Osteoblast (primary cell): ENCODE measurements at places on chromosomes 3 and 15. TPM values are rescaled to one million over a fixed set of nuclear protein-coding genes. Genes with fewer than 3 reads are reported as not detected.

ADIPOQ gene
- under 0.01 TPM in 2 replicates for total RNA-seq

ABCC5 gene
- total RNA-seq, result 18.0 and 19.2 TPM in 2 replicates

- no peak for DNase-seq
These were observed 16.5 kb upstream of the CLDN1 start for GRCh38 chr3:190338717-190339116.

DNA sequence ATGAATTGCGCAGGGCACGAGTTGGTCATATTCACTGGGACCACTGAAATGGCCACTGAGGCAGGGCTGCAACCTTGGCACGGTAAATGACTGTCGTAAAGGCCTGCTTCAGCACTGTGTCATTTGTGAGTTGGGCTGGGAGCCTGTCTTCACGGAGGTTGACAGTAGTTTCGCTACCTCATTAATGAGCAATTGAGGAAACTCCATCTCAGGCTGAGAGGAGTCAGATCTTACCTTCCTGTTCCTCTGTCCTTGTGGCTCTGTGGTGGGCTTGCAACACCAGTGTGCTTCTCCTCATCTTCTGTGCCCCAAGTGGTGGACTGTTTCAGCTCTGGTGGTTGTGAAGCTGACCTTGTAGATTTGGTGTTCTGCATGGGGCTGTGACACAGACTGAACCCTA, 80.1 kb upstream of the EIF1B start:
- DNase-seq, result no peak
